Kidney epithelial cell (primary cell): ENCODE measurements at places on chromosomes 1 and 21. TPM values are rescaled to one million over a fixed set of nuclear protein-coding genes. Genes with fewer than 3 reads are reported as not detected.

Gene DPM3
- total RNA-seq, result 36.4 and 74.9 TPM in 2 replicates

Gene MPZ
- total RNA-seq, result 0.14 and 0.54 TPM in 2 replicates

Gene HEYL
- 3.4 and 4.8 TPM in 2 replicates for total RNA-seq

Gene LRRC53
- not detected in 2 replicates for total RNA-seq

Gene PYCR2
- 38.1 and 51.2 TPM in 2 replicates for total RNA-seq

Gene S100A7
- total RNA-seq, result not detected in 2 replicates
